ENCODE measurements at places on chromosomes 5 and 9. TPM values are rescaled to one million over a fixed set of nuclear protein-coding genes. Genes with fewer than 3 reads are reported as not detected.

GRCh38 chr5:143574236-143574635, 170.8 kb upstream of the NR3C1 start:
- no peak overlapping the region for H3K4me3 ChIP-seq
- DNase-seq: no peak
- no peaks in the 10 kb centered on the region for H3K36me3 ChIP-seq
- H3K4me1 ChIP-seq: no peaks in the 10 kb centered on the region
- H3K27ac ChIP-seq: no peak overlapping the region
- no peaks in the 10 kb centered on the region for H3K27me3 ChIP-seq

The DMGDH gene
- 1.4 TPM for total RNA-seq

GRCh38 chr9:94952565-94953373, 226.3 kb downstream of the AOPEP start:
- H3K4me1 ChIP-seq: peaks cover 3% of the 10 kb centered on the region
- no peaks in the 10 kb centered on the region for H3K27me3 ChIP-seq
- no peak overlapping the region for H3K4me3 ChIP-seq
- DNase-seq: no peak
- H3K27ac ChIP-seq: no peak overlapping the region

- H3K36me3 ChIP-seq: no peaks in the 10 kb centered on the region
- H3K4me1 ChIP-seq: no peaks in the 10 kb centered on the region
- no peak overlapping the region for H3K4me3 ChIP-seq
- H3K27ac ChIP-seq: no peak overlapping the region
- H3K27me3 ChIP-seq: no peaks in the 10 kb centered on the region
- no peak for DNase-seq
Observed at GRCh38 chr9:69047371-69047770, 11.8 kb downstream of the FXN start.

GRCh38 chr9:108536836-108537601, 318.8 kb downstream of the ACTL7B start:
- no peak for DNase-seq
- H3K27me3 ChIP-seq: no peaks in the 10 kb centered on the region
- H3K36me3 ChIP-seq: no peaks in the 10 kb centered on the region
- no peak overlapping the region for H3K27ac ChIP-seq
- no peaks in the 10 kb centered on the region for H3K4me1 ChIP-seq
- no peak overlapping the region for H3K4me3 ChIP-seq

DNA sequence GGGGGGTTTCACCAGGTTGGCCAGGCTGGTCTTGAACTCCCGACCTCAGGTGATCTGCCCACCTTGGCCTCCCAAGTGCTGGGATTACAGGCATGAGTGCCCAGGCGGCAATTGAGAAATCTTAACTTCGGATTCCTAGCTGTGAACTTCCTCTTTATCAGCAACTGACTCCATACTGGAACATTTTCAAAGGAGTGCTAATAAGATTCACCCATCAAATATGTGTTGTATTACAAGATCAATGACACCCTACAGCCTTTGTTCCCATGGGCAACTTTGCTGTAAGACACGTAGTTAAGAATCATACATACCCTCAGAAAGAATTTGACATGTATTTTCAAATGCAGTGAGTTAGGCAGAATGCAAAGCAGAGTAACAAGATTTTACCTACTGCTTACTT, 23.1 kb upstream of the ACOT12 start:
- no peaks in the 10 kb centered on the region for H3K4me1 ChIP-seq
- no peak overlapping the region for H3K4me3 ChIP-seq
- H3K27ac ChIP-seq: no peak overlapping the region
- DNase-seq: no peak
- H3K36me3 ChIP-seq: no peaks in the 10 kb centered on the region
- H3K27me3 ChIP-seq: no peaks in the 10 kb centered on the region

The ZDHHC11B gene
- total RNA-seq: 1.4 TPM

DNA sequence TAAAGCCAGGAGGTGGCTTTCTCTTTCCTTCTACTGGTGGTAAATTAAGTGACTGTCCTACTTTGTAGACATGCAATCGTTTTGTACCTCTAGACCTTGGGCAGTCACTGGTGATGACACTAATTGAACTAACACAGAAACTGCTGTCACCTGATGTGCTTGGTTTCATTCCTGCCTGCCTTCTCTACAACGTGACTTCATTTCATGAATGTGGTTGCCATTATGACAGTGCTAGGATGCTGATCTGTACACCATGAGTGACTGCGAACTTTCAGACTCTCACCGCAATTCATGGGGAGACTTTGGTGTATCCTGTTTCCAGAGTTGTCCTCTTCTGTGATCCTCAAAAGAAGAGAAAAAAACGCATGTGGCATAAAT, 47.5 kb downstream of the UBE2QL1 start:
- no peaks in the 10 kb centered on the region for H3K27me3 ChIP-seq
- no peak overlapping the region for H3K27ac ChIP-seq
- H3K36me3 ChIP-seq: no peaks in the 10 kb centered on the region
- DNase-seq: no peak
- H3K4me1 ChIP-seq: no peaks in the 10 kb centered on the region
- H3K4me3 ChIP-seq: no peak overlapping the region

DNA sequence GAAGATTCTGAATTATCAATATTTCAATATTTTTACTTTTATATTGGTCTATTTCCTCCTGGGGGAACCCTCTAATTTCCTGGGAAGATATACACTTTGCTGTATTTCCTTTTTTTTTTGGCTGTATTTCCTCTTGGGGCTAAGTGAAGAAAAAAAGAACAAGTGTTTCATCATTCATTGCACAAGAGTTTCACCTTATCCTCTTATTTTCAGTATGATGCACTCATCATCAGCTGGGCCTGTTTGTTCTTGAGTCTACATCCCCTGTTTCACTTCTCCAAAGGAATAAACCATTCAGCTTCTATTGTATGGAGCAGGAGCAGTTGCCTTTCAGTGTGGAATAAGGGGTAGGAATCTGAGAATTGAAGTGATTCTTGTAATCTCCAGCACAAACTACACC, 210.8 kb downstream of the FAM170A start:
- H3K27ac ChIP-seq: no peak overlapping the region
- H3K4me1 ChIP-seq: no peaks in the 10 kb centered on the region
- DNase-seq: no peak

The GHR gene
- 2.4 TPM for total RNA-seq

The OTP gene
- total RNA-seq: not detected

GRCh38 chr9:21995666-21996398, 1.2 kb downstream of the CDKN2B-AS1 start:
- peak overlapping the region; percentile 81 for H3K4me3 ChIP-seq
- H3K27ac ChIP-seq: peak overlapping the region; percentile 89
- H3K27me3 ChIP-seq: no peaks in the 10 kb centered on the region
- DNase-seq: peak; percentile 55
- H3K36me3 ChIP-seq: no peaks in the 10 kb centered on the region
- no peaks in the 10 kb centered on the region for H3K4me1 ChIP-seq

GRCh38 chr9:18075253-18075952, 398.6 kb upstream of the ADAMTSL1 start:
- DNase-seq: peak; percentile 87
- no peaks in the 10 kb centered on the region for H3K27me3 ChIP-seq
- H3K4me3 ChIP-seq: no peak overlapping the region
- no peaks in the 10 kb centered on the region for H3K4me1 ChIP-seq

DNA sequence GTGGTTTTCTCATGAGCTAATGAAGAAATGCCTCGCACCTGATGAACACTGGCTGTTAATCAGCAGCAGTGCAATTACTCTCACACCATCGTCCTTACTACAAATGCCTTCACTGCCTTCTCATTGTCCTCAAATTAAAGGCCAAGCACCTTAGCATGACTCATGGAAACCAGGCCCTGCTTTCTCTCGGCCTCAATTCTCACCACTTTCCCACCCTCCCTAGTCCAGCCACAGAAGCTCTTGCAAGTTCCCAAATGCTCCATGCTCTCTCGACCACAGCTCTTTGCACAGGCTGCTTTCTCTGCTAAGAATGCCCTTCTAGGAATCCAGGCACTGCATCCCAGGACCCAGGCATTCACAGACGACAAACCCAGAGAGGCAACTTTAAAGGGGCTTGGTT, 94.6 kb upstream of the KLF4 start:
- H3K36me3 ChIP-seq: no peaks in the 10 kb centered on the region
- H3K4me1 ChIP-seq: no peaks in the 10 kb centered on the region
- H3K27ac ChIP-seq: no peak overlapping the region
- DNase-seq: no peak
- H3K4me3 ChIP-seq: no peak overlapping the region
- no peaks in the 10 kb centered on the region for H3K27me3 ChIP-seq

The C9 gene
- 0.57 TPM for total RNA-seq

The PLPPR1 gene
- 0.25 TPM for total RNA-seq

The BHMT2 gene
- total RNA-seq: 0.90 TPM

- H3K27ac ChIP-seq: no peak overlapping the region
- no peak for DNase-seq
- no peaks in the 10 kb centered on the region for H3K4me1 ChIP-seq
- no peaks in the 10 kb centered on the region for H3K36me3 ChIP-seq
- no peaks in the 10 kb centered on the region for H3K27me3 ChIP-seq
Observed at GRCh38 chr9:130124085-130124860, 47.9 kb upstream of the NCS1 start.

DNA sequence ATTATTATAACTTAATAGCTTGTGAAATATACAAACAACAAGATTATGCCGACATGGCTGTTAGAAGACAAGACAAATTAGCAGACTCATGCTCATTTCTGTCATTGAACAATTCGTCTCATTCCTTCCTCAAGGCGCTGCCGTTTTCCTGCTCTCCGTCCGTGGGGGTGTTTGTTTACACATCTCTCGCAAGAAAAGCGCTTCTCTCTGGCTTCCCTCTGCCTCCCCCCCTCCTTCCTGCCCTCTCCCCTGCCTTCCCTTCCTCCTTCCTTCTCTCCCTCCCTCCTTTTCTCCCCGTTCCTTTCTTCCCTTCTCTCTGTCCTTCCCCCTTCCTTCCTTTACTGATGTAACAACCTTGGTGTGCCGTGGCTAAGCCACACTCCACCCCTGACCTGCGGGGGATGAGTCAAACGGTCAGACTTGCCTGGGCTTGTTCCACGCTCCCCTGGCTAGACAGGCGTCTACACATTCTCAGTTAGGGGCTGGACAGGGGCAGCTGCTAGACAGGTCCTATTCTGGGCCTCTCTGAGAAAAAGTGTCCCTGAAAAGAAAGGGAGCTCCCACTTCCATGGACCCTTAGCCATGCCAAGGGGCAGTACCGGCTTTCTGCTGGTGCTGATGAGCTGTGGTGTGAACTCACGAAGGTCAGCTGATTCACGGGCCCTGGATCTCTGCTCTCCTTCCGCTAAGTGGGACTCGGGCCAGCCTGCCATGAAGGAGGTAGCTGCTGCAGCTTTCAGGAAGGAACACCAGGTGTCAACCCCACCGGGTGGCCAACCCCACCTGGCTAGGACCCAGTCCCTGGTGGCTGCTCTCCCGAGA, 32.0 kb upstream of the SPTLC1 start:
- no peak overlapping the region for H3K27ac ChIP-seq
- H3K36me3 ChIP-seq: no peaks in the 10 kb centered on the region
- no peak overlapping the region for H3K4me3 ChIP-seq
- no peaks in the 10 kb centered on the region for H3K27me3 ChIP-seq
- peaks cover 1% of the 10 kb centered on the region for H3K4me1 ChIP-seq
- DNase-seq: no peak

GRCh38 chr5:143188083-143188482, 215.4 kb downstream of the NR3C1 start:
- no peaks in the 10 kb centered on the region for H3K4me1 ChIP-seq
- H3K27ac ChIP-seq: no peak overlapping the region
- DNase-seq: no peak
- no peaks in the 10 kb centered on the region for H3K36me3 ChIP-seq
- no peaks in the 10 kb centered on the region for H3K27me3 ChIP-seq

GRCh38 chr5:179585941-179586401, 35.6 kb downstream of the RUFY1 start:
- no peaks in the 10 kb centered on the region for H3K36me3 ChIP-seq
- no peak overlapping the region for H3K4me3 ChIP-seq
- H3K4me1 ChIP-seq: no peaks in the 10 kb centered on the region
- no peaks in the 10 kb centered on the region for H3K27me3 ChIP-seq

DNA sequence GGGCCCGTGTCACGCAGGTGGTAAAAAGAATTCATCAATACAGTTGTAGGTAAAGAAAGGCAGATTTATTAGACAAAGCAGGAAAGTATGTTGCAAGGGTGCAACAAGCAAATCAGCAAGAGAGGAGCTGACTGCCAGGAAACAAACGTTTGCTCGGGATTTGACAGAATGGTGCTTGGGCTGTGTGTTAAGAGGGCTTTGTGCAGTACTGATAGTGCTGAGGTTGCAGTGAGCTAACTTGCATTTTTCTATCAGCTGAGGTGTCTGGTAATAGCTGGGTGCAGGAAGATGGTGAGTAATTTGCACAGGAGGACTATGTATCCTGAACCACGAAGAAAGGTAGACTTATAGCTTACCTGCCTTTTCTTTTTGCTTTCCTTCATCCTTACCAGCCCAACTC, 3.9 kb upstream of the RARS1 start:
- DNase-seq: no peak
- no peaks in the 10 kb centered on the region for H3K4me1 ChIP-seq
- H3K27ac ChIP-seq: no peak overlapping the region
- no peaks in the 10 kb centered on the region for H3K36me3 ChIP-seq
- H3K27me3 ChIP-seq: no peaks in the 10 kb centered on the region

DNA sequence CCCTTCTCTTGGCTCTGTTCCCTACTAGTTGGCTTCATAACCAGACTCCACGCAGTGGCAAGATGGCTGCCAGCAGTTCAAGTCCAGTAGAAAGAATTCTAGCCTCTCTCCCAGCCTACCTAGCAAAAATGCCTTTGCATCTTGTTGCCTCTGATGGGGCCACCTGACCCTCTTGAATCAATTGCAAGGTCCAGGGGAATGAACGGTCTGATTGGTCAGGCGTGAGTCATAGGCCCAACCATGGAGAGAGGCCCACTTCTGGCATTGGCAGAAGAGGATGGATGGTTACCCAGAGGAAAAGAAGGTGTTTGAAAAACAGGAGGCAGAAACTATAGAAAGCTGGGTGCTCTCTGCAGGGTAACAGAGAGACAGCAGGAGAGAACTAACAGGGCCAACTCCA, 622.6 kb downstream of the CCDC171 start:
- H3K27ac ChIP-seq: no peak overlapping the region
- H3K4me3 ChIP-seq: no peak overlapping the region
- no peak for DNase-seq

DNA sequence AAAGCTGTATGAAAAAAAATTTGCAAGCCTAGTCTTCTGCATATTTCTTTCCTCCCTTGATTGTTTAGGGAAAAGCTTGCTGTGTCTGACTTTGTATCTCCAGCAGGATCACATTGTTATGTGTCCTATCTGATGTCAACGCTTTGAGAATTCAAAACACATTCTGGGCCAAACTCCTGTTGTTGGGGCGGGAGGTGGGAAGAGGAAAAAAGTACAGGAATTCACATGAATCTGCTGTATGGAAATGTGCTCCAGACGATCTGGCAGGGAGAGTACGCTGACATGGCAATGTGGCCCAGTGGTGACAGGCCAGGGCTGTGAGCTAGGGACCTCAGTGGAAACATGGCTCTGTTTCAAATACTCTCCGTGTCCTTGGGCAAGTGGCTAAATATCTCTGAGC, 87.4 kb upstream of the GNA14 start:
- H3K4me3 ChIP-seq: no peak overlapping the region
- no peaks in the 10 kb centered on the region for H3K36me3 ChIP-seq
- H3K27me3 ChIP-seq: no peaks in the 10 kb centered on the region
- no peak for DNase-seq

Data from colonic mucosa (tissue), 4 donors.